ENCODE measurements at places on chromosomes 1 and 21. TPM values are rescaled to one million over a fixed set of nuclear protein-coding genes. Genes with fewer than 3 reads are reported as not detected.

Gene LRRN2
- total RNA-seq, result not detected

Gene LRRC71
- total RNA-seq, result not detected

Gene CCDC17
- total RNA-seq, result 1.5 TPM

Gene PITHD1
- 23.1 TPM for total RNA-seq

Gene IGSF9
- total RNA-seq, result not detected

Gene PIK3R3
- 1.5 TPM for total RNA-seq

Gene IFFO2
- 5.1 TPM for total RNA-seq

Gene PLD5
- not detected for total RNA-seq

Gene GIPC2
- total RNA-seq, result 1.1 TPM

Gene LCE2C
- total RNA-seq, result not detected

Gene KMO
- total RNA-seq, result under 0.01 TPM

Gene ALX3
- not detected for total RNA-seq

Gene SCCPDH
- 48.5 TPM for total RNA-seq

Gene SWT1
- total RNA-seq, result 4.1 TPM

Gene TNFRSF8
- under 0.01 TPM for total RNA-seq

Gene TAF12
- total RNA-seq, result 30.3 TPM

Gene BMP8B
- total RNA-seq, result not detected

Gene SLC6A9
- 1.2 TPM for total RNA-seq

Gene LAPTM5
- total RNA-seq, result 0.39 TPM

Gene CLCA4
- not detected for total RNA-seq

Gene RPTN
- not detected for total RNA-seq

Gene TMEM125
- total RNA-seq, result not detected

Gene LENEP
- not detected for total RNA-seq

Gene AQP10
- total RNA-seq, result not detected

Gene OR10J4
- total RNA-seq, result not detected

Gene F5
- not detected for total RNA-seq

Gene S100A5
- total RNA-seq, result 0.37 TPM

Gene TTF2
- 19.8 TPM for total RNA-seq

Gene VASH2
- total RNA-seq, result under 0.01 TPM

Gene SHISA4
- 6.6 TPM for total RNA-seq

Gene ATP1A2
- total RNA-seq, result not detected

Gene ZSWIM5
- 0.20 TPM for total RNA-seq

Gene AMY1B
- total RNA-seq, result not detected

Gene RHD
- under 0.01 TPM for total RNA-seq

Gene SPRR2A
- not detected for total RNA-seq
